COR-L47 (cell line): ENCODE measurements at places on chromosomes 5 and 9.

- no peak for DNase-seq
Observed at GRCh38 chr9:110157823-110158664, 49.9 kb downstream of the C9orf152 start.

DNA sequence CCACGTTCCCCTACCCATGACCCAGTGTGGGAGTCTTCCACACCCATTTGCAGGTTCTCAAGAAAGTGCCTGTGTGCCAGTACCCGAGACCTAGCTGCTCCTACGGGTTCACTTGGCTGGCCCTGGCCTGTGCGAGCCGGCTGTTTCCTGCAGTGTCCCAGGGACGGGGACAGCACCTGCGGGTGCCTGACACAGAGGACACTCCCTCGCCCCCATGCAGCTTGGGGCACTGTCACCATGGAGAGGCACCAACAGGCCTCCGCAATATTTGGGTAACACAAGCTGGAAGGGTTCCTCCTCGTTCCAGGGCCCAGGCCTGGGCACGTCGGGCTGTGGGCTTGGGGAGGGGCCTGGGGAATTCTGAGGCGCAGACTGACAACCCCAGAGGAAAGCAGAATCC lies 41.4 kb downstream of the DUSP1 start:
- no peak for DNase-seq

- DNase-seq: no peak
Observed at GRCh38 chr5:81768935-81769452, 18.1 kb upstream of the SSBP2 start.

DNA sequence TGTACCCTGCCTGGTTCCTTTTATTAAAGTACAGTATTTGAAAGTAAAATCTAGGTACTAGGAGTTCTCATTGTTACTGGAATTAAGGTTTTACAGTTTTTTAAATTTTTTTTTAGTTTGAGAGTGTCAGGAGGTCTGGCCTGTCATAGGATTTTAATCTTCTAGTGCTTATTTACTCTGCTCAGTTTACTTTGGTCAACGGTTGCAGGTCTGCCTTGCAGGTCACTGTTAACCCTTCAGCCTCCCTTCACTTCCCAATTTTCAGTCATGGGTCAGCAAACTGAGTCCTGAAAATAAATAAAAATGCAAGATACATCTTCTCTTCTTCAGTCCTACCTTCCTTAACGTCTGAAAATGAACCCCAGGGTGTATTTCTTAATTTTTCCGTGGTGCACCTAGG lies 18.8 kb upstream of the PTBP3 start:
- DNase-seq: no peak

DNA sequence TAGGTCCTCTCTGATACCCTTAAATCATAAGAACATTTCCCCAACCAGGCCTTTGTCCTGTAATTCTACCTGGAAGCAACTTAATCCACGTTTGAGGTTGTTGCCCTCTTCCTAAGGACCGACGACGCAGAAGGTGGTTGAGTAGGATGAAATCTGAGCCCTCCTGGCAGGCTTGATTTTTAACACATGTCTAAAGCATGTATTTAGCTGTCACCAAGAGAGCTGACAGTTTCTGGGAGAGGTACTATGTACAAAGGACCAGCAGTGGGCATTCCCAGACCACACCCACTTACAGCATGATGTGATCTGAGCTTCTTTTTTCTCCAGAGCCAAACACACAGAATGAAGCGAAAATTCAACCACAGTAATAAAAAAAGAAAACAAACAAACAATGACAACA lies 260.9 kb downstream of the SH3GL2 start:
- peak; percentile 75 for DNase-seq

DNA sequence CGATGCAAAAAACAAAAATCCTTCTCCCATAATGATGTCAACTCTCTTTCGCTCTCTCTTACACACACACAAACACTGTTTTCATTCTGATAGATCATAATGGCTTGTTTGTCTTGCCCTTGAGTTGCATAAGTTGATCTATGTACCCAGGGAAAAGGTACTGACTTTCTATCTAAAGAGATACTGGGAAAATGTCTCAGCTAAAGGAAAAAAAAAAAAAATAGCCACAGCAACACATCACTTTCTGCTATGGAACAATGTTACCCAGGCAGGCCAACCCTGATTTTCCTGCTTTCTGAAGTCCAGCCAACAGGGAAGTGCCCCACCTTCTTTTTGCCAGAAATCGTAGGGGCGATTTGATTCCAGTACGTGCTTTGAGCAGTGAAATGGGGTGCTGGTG lies 212.6 kb upstream of the ACTBL2 start:
- DNase-seq: no peak

DNA sequence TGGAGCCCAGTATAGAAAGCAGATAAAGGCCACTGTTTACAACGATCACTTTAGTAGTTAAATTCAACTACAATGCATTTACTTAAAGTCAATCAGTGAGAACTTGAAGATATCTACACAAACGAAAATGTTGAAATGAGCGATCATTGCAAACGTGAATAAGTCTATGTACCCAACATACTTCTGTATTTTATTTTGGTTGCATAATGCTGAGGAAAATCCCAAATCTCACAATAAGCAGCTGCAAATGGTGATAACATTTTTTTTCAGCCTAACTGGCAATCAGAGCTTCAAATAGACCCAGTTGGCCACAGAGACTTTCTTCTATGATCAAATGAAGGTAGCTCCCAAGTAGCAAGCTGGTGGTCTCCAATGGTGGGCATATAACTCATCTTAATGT lies 32.1 kb downstream of the PDGFRB start:
- DNase-seq: no peak

- peak; percentile 13 for DNase-seq
Observed at GRCh38 chr5:173204185-173204979, 30.6 kb downstream of the NKX2-5 start.

DNA sequence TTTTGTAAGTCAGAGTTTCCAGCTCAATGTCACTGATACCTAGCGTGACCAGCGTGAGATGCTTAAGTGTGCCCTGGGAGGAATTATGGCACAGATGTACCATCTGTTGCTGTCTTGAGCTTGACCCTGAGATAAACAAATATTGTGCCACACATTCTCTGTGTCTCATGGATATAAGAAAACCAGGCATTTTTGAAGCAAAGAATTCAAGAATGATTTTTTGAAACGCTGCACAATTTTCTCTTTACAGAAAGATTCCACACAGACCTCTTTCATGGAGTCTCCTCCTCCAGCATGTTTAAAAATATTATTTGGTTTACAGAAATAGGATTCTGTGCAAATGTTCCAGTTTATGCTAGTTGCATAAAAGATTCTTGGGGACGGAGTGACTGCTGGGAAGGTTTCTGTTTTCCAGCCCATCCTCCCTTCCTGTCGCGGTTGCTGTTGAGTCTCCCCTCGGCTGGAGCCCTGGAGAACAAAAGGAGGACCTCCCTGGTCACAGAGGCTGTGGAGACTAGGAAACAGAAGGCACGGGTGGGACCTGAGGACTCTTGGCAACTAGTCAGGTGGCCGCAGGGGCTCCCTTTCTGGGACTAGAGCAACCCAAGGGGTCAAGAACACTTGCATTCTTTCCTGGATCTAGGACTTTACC lies 120.8 kb downstream of the RASGRF2 start:
- DNase-seq: no peak

DNA sequence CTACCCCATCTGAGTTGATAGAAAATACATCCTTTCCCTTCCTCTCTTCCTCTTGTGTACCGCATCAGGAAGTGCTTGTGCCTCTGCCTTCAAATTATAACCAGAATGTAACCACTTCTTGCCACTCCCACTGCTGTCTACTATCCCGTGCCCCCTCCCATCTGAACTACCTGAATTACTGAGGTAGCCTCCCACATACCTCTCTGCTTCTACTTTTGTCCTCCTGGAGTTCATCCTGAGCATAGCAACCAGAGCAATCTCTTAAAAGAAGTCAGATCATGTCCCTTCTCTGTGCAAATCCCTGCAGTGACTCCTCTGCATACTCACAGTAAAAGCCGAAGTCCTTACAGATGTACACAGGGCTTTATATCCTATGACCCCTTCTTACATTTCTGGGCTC lies 23.0 kb downstream of the SV2C start:
- DNase-seq: no peak

DNA sequence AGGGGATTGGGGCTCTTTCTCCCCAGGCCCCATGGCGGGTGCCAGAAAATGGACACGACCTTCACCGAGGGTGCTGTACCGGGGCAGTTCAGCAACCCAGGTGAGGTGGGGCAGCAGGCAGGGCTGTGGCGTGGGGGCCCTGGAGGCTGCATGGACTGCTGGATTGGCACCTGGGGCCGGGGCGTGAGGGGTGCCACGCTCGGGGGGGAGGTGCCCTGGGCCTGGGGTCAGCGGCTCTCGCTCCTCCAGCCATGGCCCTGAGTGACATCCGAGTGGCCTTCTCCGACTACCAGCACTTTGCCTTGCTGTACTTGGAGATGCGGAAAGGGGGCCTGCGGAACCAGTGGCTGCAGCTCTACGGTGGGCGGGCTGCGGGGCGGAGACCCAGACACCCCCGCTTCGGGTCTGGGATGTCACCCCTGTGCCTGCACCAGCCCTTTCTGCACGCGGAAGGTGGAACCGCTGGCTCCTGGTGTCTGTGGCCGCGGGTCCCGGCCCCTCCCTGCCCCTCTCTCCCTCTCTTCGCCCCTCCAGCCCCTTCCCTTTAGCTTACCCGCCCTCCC lies 1.8 kb downstream of the LCNL1 start:
- DNase-seq: no peak

- DNase-seq: no peak
Observed at GRCh38 chr5:68739752-68740151, 354.1 kb upstream of the SLC30A5 start.

- DNase-seq: no peak
Observed at GRCh38 chr9:34065541-34065940, 16.9 kb upstream of the UBAP2 start.

GRCh38 chr5:169390265-169390664 lies 89.3 kb upstream of the SLIT3 start:
- no peak for DNase-seq

DNA sequence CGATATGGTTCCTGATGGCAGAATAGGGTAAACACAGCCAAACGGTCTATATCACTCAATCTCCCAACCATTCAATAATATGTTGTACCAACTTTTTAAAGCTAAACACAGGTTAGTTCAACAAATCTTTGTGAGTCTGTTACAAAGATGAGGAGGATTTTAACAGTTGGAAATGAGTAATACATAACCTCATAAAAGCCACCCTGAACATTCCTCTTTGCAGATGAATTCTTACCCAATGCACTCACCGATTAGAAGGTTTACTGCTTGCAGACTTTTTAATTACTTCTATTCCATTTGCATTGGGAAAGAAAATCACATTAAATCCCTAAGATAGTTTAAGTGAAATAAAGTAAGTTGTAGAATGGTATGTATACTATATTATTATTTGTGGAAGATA lies 23.3 kb upstream of the TRMT10B start:
- DNase-seq: no peak

DNA sequence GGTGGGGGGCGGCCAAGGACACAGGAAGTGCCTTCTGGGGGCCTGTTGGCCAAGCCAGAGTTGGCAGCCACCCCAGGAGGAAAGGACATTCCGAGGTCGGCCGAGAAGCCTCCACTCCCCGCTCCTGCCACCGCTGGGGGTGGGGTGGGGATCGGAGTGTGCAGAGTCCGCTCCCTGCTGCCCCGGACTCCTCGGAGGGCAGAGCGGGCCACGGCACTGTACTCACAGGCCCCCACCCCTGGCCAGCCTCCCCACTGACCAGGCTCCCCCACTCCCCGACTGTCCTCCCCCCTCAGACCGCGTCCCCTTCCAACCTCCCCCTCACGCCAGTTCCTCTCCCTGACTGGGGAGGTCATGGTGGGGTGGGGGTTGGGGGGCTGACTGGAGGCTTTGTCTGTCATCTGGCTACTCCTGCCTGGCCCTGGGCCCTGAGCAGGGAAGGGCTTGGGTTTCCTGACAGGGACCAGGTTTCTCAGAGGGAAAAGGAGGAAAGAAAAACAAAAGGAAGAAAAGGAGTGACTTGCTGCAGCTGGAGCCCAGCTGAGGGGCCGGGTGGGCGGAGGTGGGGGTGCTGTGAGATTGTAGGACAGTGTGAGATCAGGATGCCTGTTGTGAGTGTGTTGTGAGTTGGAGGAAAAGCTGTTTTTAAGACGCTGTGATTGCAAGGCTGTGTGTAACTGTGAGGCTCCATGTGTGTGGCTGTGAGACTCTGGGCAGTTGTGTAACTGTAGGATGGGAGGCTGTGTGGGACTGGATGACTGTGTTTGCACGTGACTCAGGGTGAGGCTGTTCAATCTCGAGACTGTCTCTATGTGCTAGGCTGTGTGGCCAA lies 29.7 kb downstream of the CNTFR start:
- DNase-seq: no peak

DNA sequence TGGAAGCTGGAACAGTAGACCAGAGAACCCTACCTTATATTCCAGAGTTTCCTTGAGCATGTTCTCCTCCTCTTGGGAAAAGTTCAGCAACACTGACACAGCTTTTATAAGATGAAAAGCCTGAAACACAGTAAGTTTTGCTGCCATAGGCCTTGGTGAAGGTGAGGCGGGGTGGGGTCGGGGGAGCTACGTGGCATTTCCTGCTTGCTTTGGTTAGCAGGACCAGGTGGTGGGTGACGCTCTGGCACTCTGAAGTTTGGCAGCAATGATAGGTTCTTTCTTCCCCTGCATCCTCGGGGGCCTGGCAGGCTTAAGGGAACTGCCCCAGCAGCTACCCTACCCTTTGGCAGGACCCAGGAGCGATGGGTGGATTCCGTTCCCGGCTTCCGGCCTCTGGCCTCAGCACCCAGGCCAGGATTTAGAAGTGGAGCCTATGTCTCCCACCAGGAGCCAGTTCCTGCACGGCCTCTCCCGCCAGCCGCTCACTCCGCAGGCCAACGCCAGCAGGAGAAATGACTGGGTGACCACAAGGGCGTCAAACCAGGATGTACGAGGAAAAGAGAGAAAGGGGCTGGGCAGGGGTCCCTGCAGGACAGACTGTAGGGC lies 19.3 kb downstream of the ARPC5L start:
- DNase-seq: no peak

GRCh38 chr5:96752341-96753016 lies 55.3 kb downstream of the ERAP1 start:
- DNase-seq: peak; percentile 62

DNA sequence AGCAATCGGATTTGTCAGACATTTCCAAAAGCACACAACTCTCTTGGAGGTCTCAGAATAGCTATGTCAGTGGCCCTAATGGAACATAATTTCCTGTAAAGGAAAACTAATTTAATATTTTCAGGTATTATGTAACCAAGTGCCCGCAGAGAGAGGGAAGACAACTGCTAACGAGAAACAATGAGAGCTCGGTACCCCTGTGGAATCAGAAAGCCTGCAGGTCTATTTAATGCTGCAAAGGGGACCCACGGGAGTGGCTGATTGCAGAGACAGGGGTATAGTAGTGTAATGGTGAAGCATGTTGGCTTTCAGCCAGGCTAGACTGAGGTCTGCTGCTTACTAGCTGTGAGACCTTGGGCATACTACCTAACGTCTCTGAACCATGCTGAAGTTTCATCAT lies 508.1 kb upstream of the BRINP1 start:
- no peak for DNase-seq

DNA sequence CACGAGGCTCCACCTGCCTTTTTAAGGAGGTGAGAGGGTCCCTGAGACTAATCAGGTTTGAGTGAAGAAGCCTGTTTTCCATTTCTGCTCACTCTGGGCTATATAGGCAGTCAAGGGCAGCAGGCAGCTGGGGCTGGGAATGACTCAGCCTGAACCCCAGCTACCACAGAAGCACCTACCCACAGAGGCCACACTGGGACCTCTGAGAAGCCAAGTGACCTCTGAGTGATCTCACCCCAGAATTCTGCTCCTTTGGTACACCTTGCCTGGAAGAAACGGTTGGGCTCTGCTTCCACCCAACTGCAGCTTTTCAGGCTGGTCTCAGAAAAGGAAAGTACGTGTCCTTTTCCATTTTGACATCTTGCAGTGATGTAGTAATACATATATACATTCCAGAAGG lies 6.8 kb downstream of the FAM219A start:
- DNase-seq: no peak

GRCh38 chr5:73947906-73948640 lies 322.1 kb downstream of the ARHGEF28 start:
- DNase-seq: peak; percentile 35
